ENCODE measurements at places on chromosomes 6 and 20. TPM values are rescaled to one million over a fixed set of nuclear protein-coding genes. Genes with fewer than 3 reads are reported as not detected.

SAMD3 gene
- not detected for total RNA-seq

FAXC gene
- total RNA-seq = not detected

SYNJ2 gene
- total RNA-seq = 1.6 TPM

OR2B6 gene
- total RNA-seq = not detected

PRR18 gene
- not detected for total RNA-seq

BTBD3 gene
- 32.1 TPM for total RNA-seq

TRERF1 gene
- total RNA-seq = 7.7 TPM

LTB gene
- 2.5 TPM for total RNA-seq

GRCh38 chr6:30835576-30835975 is 48.7 kb upstream of the DDR1 start:
- DNase-seq = no peak

DNA sequence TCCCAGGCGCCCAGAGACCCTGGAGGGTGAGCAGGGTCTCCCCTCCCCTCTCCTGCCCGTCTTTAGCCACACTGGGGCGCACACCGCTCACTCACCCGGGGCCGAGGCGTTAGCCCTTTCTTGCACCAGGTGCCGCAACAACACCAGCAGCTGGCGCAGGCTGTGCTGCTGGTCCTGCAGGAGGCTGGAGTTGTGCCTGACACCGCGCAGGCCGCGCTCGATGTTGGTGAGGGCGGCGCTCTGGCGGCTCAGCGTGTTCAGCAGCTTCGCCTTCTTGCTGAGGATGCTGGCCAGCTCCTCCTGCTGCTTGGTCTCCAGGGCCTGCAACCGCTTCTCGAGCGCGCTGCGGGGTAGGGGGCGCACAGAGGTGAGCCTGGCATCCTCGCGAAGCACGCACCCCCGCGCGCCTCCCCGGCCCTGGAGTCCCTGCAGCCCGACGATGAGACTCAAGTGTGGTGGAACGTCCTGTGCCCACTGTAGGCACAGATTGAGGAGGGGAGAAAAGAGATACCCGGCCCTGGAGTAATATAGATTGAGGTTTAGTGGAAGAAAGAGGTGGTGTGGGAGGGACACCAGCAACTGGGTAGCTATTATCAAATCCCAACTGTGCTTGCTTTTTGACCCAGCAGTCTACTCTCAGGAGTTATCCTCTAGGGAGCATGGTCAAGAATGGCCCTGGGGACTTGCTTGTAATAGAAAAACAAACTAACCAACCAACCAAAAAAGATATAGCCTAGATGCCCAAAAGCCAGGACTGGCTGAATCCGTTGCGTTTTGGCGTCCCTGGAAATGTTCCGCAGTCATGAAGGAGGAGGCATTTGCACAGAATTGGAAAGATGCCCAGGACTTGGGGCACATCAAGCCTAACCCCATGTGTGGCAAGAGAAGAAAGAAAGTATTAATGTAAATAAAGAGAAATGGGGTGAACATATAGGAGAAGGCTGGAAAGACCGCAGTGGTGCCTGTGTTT is 30.9 kb downstream of the ANGPT4 start:
- no peak for DNase-seq

GRCh38 chr20:16978497-16978896 is 230.3 kb downstream of the OTOR start:
- DNase-seq = no peak

- no peak for DNase-seq
Observed at GRCh38 chr20:20065361-20065760, 13.0 kb downstream of the CFAP61 start.

- no peak for DNase-seq
Observed at GRCh38 chr6:25094726-25095125, 159.0 kb upstream of the RIPOR2 start.

DNA sequence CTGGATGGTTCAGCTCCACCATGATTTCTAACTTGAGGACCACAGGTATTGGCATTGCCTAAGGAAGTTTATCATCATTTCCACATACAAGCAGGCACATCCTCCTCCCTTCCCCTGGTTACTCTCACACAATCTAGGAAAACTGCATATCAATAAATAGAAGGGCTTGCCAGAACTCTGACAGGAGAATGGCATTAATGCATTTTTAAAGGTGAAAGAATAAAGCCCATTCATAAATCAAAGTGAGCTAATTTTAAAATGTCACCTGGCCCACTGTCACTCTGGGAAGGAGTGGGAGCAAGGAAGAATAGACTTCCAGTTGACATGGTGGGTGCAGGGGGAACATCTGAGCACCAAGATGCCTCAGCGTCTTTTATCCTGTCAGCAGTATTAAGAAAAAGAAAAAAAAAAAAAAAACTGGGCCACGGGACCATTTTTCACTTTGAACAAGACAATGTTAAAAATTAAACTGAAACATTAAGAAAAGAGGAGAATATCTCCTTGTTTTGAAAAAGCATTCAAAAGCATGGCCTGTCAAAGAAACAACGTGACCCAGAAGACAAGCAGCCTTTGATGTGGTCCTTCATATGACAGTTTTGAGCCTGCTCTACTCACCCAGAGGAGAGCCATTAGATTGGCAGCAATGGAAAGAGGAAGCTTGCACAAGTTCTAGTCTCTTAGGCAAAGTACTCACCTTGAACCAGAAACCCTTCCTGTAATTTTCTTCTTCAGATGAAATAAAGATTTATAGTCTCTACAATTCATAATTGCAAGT is 39.3 kb upstream of the SMLR1 start:
- no peak for DNase-seq

GRCh38 chr20:10665791-10666190 is 8.0 kb downstream of the JAG1 start:
- no peak for DNase-seq

DNA sequence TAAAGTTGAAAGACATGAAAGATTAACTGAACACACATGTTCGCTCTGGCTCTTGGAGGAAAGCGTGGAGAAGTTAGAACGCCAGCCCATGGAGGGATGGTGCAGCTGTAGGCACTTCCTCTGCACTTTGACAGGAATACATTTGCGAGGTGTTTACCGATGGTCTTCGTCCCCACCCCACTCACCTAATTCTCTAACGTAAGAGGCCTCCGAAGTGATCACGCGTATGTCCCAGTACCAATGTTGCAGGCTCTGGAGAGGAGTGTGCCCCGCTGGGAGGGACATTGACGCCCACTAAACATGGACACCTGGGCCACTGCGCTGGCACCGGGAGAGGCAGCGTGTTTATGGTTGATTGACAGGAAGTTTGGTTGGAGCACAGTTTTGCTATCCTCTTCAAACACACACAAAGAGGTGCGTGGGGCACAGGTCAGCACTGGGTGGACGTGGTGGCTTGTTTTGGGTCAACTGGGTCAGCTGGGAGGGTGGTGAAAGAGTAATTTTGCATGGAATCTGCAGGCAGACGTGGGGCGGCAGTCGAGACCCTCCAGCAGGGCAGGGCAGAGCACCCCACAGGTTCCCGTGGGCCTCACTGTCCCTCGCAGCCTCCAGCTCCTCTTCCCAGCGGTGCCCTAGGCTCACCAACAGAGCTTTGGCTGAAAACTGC is 110.1 kb downstream of the DLL1 start:
- no peak for DNase-seq

GRCh38 chr6:147648916-147649315 is 140.4 kb downstream of the SAMD5 start:
- DNase-seq = no peak

DNA sequence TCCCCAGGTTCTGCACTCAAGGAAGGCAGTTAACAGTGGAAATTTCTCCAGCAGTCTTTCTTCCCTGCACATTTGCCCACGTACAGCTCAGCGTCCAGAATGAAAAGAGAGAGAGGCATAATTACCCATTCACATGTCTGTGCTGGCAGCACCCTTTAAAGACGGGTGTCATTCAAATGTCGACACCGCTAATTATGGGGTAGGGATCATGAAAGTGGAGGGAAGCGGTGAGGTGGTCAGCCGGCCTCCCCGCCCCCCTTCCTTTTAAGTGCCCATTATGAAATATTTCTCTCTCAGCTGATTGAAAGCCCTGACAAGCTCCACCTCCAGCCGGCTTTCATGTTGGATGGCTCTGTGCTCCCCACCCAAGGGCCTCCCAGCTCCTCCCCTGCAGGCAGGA is 246.1 kb downstream of the BMP7 start:
- no peak for DNase-seq

DNA sequence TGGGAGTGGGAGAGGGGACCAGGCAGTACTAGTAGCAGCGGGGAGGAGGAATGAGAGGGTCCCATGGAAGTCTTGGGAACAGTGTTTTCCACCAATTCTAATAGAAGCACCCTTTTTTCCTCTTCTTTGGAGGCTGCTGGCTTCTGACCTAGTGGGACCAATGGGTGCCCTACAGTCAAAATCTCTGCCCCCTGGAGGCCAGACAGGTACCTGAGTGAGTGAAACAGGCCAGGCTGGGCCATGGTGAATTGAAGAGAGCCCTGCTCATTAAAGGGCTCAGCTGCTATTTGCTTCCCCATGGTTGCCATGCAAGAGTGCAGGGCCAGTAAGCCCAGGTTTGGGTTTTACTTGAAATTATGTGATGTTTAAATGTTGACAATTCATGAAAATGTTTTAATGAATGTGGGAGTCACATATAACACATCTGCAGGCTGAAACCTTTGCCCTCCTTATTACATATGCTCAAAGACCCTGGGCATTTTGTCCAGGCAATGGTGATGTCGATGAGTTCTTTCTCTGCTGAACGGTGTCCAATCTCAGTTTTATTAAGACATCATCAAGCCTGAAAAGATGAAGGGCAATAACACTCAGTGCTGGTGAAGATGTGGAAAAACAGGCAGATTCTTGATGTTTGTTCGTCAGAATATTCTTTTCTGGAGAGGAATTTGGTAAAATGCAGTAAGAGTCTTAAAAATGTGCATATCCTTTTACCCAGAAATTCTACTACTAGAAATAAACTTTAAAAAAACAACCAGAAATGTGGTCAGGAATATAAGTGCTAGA is 42.3 kb upstream of the OCSTAMP start:
- no peak for DNase-seq
